ENCODE measurements at places on chromosomes 4 and X.

GRCh38 chr4:177419434-177419833 lies 22.8 kb downstream of the AGA start:
- DNase-seq: no peak

- DNase-seq: no peak
Observed at GRCh38 chr4:78298618-78299017, 241.5 kb downstream of the FRAS1 start.

DNA sequence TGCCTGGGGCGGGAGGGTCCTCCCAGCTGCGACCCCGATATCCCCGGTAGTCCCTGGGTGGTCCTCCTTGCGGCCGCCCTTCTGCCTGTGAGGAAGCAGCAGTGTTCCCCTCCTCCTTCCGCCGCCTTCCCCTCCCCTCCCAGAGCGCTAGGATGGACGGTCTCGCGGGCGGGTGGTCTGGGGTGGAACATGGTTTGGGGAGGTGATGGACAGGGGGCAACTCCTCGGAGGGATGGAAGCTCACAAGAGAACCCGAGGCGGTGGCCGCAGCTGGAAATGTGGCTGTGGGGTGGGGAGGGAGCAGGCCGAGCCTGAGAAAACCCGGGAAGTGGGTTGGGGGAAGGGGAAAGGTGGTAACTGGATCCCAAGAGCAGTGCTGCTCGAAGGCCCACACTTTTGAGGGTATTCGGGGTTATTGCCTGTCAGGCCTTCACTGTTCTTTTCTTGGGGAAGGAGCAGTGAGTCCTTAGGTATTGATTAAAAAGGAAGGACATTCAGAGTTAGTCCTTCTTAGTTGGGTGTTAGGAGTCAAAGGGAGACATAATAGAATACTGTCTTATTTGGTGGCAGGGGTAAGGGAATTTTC lies 581 bp downstream of the UBE2K start:
- DNase-seq: peak; percentile 81

GRCh38 chr4:81756973-81757372 lies 285.3 kb upstream of the RASGEF1B start:
- no peak for DNase-seq

- DNase-seq: peak; percentile 70
Observed at GRCh38 chr4:95124906-95125504, 367.2 kb downstream of the BMPR1B start.

DNA sequence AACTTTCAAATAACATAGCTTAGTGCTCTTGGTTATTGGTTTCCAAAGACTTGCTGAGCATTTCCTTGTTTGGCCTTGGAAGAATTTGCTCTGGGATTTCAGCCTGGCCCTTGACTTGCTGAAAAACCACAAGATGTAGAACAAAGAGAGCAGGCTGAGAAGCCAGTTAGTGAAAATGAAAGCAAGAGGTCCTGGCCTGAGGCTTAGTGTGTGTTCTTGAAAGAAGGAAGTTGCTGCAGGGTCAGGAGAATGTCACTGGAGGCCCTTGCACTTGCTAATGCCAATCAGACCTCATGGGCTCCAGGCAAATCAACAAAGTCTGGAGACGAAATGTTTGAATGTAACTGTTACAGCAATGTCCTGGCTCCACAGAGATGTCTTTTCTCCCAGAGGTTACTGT lies 79.4 kb downstream of the SYNPO2 start:
- peak; percentile 94 for DNase-seq

GRCh38 chrX:106356580-106356979 lies 188.5 kb downstream of the PWWP3B start:
- no peak for DNase-seq

DNA sequence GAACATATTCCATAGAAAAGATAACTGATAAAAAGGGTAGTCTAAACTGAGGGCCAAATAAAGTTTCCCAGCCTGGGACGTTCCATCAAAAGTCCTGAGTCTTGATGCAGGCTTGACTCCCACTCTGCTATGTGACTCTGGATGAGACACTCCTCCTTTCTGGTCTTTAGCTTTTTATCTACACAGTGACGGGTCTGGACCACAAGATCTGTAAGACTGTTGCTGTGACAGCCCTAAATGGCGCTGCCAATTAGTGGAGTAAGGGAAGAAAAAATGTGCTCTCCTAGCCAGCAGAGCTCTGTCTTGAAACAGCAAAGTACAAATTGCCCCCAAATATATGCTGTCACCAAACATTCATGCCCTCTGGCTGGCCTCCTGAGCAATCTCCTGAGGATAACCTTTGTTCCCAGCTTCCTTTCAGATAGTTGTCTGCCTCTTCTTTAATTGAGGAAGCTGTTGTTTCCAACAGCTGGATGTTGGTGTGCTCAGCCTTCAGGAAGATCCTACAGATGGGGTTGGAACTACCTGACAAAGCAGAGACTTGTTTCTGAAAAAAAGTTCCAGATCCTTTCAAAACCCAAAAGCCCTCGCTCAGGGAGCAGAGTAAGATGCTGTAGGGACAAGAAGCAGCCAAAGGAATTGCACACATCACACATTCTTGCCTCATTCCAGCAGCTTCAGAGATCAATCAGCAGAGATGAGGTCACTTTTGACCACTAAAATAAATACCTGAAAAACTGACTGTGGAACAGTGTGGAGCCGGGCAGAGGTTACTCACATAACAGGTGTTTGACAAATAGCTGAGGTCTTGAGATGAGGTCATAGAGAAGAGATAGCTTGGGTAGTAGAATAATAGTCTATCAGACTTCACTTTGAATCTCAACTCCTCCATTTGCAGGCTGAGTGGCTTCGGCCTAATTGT lies 383.4 kb upstream of the FGF13 start:
- peak; percentile 80 for DNase-seq

- no peak for DNase-seq
Observed at GRCh38 chrX:150574559-150575418, 6.4 kb downstream of the MTM1 start.

DNA sequence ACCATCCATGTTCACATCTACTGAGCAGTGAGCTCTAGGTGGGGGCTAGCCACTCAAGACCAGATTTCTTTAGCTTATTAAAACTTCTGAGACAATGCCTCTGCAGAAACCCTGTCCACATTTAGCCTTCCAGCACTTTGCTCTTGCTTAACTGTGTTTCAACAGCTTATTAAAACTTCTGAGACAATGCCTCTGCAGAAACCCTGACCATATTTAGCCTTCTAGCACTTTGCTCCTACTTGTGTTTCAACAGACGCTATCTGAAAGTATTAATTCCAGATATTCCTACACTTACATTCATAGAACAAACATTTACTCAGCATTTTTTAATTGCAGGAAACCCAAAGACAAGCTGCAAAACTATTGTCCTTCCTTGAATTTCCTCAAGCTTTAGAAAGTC lies 91.9 kb downstream of the SEL1L3 start:
- DNase-seq: no peak

DNA sequence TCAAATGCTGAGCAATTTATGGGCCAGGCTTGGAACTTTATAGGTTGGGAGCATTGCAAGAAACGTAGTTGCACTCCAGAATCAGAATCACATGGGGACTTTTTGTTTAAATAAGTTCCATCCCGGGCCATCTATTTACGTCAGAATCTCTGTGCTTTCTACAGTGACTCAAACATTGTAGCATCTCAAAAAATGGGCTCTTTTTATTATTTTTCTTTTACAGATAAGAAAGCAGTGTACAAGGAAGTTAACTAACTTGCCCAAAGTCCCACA lies 10.2 kb downstream of the CC2D2A start:
- no peak for DNase-seq

GRCh38 chr4:181661090-181661489 lies 582.1 kb upstream of the TENM3 start:
- no peak for DNase-seq

DNA sequence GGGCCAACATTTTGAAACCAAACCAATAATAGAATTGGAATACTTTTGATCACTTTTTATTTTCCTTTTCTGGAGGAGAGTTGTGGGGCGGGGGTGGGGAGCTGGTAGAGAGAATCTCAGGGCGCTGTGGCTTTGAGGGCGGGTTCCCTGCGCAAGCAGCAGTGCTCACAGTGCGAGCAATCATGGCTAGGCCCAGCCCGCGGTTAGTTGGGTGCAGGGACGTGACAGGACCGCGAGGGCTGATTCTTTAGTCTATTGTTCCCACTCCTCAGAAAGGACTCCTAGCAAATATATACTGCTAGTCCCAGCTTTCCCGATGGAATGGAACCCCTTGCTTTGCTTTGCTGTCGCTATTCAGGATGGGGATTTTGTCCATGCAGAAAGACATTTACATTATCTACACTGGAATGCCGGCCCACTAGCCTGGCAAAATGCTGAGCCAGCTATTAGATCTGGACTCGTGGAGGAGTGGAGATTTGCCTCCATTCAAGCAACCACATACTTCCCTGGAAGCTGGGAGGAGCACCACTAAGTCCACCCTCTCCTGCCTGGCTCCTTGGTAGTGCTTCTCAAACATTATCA lies 23.9 kb upstream of the APLN start:
- DNase-seq: peak; percentile 32

- no peak for DNase-seq
Observed at GRCh38 chr4:53637348-53637747, 46.1 kb upstream of the LNX1 start.

DNA sequence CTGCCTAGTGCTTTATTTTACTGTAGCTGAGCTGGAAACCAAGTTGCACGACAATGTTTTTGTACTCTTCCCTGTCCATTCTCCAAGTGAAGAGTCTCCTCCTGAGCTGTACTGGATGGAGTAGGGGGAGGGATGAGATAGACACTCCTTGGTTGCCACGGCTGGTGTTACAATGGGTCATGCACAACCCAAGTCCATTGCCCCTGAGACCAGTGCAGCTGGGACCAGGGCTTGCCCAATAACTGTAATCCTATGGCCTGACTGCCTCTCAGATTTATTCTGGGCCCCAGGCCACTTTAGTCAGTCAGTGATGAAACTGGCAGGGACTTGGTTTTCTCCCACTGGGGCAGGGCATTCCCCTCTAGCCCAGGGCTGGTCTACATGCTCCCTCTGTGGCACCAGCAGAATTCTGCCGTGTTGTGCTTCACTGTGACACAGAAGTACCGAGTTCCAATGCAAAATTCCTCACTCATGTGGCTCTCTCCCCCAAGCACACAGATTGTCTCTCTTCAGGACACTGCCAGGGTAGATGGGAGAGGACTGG lies 203.3 kb upstream of the PCDH18 start:
- no peak for DNase-seq

GRCh38 chrX:38879631-38880220 lies 78.5 kb downstream of the MID1IP1 start:
- no peak for DNase-seq

- DNase-seq: peak; percentile 57
Observed at GRCh38 chr4:83850435-83850834, 314.5 kb downstream of the GPAT3 start.

- no peak for DNase-seq
Observed at GRCh38 chrX:56782791-56783449, 53.9 kb downstream of the NBDY start.

- peak; percentile 74 for DNase-seq
Observed at GRCh38 chr4:64539234-64539849, 130.1 kb upstream of the TECRL start.

DNA sequence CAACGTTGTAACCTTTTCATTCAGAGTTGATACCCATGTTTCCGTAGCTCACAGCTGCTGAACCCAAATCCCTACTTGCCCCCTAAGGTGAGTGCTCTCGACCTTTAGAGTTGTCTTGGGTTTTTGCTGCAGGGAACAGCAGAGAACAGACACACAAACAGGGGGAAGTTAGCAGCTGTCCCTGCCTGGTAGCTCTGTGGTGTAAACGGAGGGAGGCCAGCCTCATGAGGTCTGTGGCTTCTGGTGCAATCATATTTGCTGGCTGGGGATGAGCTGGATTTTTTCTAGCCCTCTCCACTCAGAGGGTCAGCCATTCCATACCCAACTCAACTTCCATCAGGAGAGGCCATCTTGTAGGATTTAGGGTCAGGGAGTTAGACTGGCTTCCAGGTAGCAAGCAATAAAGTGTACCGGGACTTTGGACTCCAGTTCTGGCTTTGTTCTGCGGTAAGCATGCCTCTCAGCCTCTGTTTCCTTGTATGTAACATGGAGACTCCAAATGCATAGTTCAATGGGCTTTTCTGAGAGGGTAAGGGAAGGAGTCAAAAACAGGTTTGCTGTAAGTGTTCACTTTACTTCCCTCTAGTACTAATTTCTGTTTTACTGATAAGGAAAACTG lies 218.9 kb downstream of the MID1IP1 start:
- no peak for DNase-seq

DNA sequence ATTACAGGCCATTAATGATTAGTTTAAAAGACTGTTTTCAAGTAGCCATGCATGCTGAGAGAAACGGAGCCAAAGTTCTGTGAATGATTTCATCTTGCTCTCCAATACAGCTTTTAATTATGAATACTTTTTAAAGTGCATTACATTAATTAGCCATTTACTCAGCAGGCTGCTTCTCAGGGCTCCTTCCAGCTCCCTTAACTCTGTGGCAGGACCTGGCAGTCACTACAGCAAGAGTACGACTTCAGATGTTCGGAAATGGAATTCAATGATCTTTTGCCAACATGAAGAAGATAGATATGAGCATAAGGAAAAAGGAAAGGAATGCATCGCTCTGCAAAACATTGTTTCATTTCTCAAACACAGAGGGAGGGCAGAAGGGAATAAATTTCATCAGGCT lies 987.2 kb downstream of the PDHA2 start:
- no peak for DNase-seq

DNA sequence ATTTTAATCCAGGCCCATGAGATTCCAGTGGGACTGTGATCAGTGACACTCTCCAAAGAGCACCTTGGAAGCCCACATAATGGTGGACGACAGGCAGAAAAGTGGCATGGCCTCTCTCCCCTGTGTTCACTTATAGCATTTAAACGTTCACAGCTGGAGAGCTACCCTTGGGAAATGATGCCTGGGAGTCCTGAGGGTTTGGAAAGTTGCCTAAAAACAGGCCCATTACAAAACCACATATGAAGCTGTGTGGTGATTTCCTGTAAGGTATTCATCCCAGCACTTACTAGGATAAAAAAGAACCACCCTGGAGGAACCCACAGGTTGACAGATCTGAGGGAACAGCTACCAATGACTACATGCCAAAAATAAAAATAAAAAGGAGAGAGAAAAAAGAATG lies 193.2 kb downstream of the RASL11B start:
- DNase-seq: no peak

Measured in islet precursor cell (in vitro differentiated cells).